ENCODE measurements at places on chromosomes 1 and 21.

- DNase-seq, result peak; percentile 90
Observed at GRCh38 chr1:160567858-160568682, 11.2 kb downstream of the CD84 start.

GRCh38 chr1:44812822-44813543 is 4.7 kb downstream of the BTBD19 start:
- DNase-seq, result no peak

- no peak for DNase-seq
Observed at GRCh38 chr1:167126811-167127210, 32.9 kb downstream of the STYXL2 start.

DNA sequence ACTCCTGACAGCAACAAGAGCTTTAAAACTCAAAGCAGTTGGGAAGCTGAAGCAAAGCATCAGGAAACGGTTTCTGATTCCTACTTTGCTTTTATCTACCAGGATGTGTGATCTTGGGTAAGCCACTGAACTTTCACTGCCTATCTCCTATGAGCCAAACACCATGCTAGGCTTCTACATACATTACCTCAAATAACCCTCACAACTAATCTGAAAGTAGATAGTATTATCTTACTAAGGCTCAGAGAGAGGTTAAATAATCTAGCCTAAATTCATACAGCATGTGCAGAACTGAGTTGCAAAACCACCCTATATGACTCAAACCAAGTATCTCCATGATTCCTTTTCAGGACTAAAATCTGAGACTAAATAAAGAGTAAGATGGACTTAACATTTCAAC is 83.8 kb downstream of the EVI5 start:
- DNase-seq, result no peak

DNA sequence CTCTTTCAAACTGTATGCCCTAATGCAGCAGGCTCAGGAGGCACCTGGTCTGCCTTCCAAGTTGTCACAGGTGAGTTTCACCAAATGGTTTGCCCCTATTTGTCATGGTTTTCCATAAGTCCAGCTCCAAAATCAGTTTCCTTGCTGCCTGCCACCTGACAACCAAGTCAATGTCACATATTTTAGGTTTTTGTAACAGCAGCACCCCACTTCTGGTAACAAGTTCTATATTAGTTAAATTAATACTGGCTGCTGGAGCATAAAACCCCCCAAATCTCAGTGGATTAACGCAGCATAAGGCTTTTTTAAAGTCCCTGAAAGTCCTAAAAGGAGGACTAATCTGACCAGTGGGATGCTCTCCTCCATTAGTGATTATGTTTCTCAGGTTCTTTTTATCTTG is 200.7 kb downstream of the RRAGC start:
- DNase-seq, result no peak

DNA sequence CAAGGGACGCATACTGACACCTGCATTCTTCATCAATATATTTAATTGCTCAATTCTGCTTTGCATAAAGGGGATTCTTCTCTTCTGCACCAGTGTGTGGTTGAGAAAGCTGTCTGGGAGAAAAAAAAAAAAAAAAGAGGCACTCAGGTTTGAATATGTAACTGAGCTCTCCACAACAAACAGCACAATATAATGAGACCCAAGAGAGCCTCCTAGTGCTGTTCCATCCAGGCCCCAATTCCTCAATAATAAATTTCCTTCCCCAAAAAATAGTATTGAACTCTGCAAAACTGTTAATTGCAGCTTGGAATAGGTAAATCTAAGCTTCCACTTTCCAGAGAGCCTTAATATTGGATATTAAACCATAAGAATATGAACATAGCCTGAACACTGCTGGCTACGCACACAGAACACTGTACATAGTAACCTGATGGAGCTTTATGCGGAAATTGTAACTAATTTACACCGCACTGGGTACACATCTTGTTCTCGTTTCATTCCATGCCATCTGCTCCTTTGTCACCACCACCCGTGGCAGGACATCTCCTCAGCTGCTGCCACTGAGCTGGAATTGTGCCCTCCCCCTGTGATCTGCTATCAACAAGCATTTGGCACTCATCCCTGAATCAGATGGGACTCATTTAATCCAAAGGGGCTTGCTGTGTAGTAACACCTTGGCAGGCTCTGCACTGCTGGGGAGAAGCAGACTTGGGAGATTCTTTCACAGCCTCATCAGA is 272.0 kb downstream of the HHIPL2 start:
- no peak for DNase-seq

DNA sequence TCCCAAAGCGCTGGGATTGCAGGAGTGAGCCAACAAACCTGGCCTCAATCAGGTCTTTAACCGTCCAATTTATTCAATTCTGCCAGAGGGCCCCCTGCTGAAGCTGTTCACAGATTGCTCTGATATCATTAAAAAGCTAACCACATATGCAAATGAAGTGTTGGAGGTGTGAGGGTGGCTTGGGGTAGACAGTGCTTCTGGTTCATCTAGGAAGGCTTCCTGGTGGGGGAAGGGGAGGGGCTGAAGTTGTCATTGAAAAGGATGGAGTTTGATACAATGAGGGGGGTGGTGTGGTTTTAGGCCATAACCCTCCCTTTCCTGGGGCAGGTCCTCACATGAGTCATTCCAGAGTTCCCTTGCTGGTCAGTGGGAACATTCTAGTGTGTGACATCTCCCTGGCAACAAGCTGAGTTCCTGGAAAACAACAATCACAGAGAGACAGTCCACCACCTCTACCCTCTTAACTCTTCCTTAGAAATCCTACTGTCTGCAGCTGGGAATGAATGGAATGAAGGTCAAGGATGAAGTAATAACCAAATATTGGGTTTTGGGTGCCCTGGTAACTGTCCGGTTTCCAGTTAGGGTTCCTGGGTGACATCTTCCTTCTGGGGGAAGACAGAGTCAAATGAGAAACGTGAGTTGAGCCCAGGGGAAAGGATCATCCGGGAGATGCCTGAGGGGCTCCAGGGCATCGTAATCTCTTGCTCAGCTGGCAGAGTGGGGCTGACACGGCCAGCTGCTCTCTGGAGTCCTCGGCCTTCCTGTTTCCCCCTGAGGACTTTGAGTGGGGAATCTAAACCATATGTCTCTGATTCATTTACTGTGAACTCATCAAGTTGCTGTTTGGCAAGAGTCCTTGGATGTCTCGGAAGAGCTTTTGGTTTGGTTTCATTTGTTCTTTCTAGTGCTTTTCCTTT is 32.2 kb downstream of the BATF3 start:
- DNase-seq, result peak; percentile 18

DNA sequence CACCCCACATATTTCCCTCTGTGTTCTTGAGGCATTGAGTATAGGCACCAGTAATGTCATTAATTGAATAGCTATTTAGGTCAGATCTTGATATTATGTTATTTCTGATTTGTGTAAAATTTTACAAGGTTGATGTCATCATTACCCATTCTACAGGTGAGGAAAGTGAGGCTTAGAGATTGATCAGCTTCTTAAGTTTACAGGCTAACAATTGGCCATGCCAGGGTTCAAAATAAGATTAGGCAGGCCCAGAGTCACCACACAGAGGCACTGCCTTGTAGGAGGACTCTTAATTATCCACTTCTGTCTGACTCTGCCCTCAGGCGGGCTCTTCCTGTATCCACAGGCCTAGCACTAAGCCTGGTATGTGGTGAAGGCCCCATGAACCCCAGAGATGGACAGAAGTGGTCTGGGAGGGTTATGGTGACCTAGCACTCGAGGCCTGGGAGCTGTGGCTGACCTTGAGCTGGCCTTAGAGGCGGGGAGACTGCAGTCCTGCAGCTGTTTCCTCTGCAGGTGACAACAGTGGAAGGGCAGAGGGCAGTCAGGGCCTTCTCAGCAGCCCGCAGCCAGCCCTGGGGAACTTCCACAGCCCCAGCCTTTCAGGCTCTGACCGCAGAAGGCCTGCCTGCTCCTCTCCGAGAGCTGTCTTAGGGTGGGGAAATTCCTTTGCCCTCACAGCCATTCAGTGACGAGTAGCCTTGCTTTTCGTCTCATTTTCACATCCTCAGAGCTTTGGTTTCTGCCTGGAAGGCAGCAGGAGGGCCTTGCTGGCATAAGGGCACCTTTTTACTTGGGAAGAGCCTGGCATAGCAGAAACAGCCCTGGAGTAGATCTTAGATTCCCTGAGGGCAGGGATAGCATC is 12.2 kb downstream of the ZDHHC18 start:
- peak; percentile 68 for DNase-seq

DNA sequence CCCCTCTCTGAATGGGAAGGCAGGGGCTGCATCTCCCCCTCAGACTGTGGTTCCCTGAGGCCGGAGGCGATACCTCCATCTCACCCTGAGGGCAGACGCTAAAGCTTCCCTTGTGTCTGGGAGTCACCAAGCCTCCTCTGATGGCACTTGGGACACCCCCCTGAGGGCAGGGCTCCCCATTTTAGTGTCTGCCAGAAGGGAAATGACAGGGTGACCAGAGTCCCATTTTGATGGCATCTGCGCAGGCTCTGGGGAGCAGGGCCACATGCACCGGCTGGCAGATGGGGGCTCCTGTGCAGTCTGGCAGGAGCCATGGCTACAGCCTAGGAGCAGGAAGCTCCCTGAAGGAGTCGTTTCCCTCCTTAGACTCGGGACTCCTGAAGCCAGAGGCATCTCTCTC is 1.7 kb downstream of the S100A2 start:
- DNase-seq, result no peak

- DNase-seq, result no peak
Observed at GRCh38 chr1:18752409-18752808, 107.1 kb downstream of the TAS1R2 start.

DNA sequence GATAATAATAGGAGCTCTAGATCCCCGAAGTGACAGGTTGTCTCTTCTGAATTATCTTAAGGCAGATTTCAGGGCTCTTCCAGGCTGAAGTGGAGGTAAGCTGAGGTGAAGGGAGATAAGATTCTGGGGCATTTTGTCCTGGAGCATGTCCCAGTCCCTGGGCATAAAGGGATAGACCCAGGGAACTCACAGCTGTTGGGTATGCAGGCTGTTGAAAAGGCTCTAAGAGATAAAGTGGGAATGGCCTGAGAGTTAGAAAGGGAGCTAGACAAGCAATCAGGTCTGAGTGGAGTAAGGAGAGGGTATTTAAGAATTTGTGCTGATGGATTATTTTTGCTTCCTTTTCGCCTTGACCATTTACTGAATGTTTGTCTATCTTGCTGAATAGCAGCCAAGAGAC is 123.7 kb downstream of the NOS1AP start:
- DNase-seq, result no peak

- no peak for DNase-seq
Observed at GRCh38 chr1:232357416-232357815, 272.5 kb downstream of the SIPA1L2 start.

DNA sequence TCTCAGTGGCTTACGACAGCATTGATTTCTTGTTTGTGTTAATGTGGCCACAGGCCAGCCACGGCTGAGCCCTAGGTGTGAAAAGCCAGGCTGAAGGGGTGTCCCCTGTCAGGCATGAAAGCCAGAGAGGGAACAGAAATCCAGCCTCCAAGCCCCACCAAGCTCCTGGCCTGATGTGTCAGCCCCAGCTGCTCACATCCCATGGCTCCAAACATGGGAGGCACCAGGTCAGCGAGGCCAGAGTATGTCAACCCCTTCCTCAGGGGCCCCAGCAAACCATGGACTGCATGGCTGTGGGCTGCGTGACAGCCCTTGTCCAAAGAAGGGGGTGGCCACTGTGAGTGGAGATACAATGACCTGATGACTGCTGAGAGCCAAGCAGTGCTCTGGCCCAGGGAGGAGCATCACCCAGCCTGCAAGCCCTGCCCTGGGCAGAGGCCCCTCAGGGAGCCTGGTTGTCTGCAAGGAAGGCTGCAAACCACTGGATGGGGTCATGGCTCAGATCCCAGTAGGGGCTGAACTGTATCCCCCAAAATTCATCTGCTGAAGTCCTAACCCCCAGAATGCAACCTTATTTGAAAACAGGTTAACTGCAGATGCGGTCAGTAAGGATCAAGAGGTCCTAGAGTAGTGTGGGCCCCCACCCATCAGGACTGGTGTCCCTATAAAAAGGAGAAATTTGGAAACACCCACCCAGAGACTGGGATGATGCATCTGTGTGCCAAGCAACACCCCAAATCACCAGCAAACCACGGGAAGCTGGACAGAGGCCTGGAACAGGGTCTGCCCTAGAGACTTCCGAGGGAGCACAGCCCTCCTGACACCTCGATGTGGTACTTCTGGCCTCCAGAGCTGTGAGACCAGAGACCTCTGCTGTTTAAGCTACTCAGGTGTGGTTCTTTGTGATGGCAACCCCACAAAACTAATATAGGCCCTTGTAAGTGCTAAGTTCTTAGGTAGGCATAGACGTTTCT is 3.3 kb upstream of the MX2 start:
- no peak for DNase-seq

DNA sequence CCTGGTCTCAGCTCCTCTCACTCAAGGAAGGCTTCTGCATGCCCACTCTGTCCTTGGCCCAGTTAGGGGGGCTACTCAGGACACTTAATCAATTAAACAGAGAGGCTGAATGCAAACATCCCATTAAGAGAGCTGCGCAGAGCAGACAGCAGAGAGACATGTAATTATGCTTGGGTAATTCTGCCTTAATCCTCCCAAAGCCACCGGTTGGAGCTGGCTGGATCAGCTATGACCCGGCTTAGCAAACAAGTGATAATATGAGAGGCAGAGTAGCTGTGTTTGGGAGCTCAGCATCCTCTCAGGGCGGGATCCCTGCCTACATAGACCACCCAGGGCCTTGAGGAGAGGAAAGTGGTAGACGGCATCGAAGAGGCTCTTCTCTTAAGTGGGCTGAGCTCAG is 183.2 kb downstream of the GRIK3 start:
- DNase-seq, result no peak

DNA sequence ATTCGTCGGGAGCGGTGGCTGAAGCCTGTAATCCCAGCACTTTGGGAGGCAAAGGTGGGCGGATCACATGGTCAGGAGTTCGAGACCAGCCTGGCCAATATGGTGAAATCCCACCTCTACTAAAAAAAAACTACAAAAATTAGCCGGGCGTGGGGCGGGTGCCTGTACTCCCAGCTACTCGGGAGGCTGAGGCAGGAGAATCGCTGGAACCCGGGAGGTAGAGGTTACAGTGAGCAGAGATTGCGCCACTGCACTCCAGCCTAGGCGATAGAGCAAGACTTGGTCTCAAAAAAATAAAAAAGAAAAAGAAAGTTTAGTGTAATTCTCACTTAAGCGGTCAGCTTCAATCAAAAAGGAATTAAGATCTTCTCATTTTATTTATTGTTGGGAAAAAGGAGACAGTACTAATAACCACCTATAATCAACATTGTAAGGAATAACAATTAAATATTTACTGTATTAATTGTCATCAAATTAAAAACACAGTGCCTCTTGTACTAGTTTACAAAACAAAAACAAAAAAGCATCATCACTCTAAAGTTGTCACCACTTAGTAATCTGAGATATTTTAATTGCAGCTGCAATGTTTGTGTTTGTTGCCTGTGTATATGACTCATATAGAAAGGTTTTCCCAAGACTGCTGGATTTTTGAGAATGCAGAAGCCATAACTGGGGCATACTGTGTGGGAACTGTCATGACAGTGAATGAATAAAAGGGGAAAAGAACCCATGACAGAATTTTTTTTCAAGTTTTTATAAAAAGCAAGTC is 3.7 kb downstream of the FBXO42 start:
- no peak for DNase-seq

DNA sequence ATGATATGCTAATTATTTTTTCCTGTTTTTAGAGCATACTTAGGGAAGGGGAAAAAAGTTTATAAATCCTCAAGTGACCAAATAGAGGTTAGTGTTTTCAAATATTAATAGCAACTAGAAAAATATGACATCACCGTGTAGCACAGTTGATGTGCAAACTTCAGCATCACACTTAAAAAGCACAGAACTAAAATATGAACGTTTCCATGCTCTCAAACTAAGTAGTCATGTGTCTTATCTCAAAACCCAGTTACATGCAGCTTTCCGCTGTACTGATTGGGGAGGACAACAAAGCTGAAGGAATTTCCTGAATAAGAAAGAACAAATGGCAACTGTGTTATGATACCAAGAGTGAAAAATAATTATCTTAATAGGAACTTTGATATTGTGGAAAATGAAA is 903.7 kb downstream of the ADGRL2 start:
- no peak for DNase-seq

Data from CD4-positive, alpha-beta T cell treated with Interleukin-2 at 100 ng/mL for 4 hours (primary cell).